ENCODE measurements at places on chromosomes 5 and 9.

GRCh38 chr5:17302604-17303003 is 85.2 kb downstream of the BASP1 start:
- DNase-seq, result no peak

- no peak for DNase-seq
Measured at GRCh38 chr9:123338710-123339665, 17.0 kb upstream of the CRB2 start.

DNA sequence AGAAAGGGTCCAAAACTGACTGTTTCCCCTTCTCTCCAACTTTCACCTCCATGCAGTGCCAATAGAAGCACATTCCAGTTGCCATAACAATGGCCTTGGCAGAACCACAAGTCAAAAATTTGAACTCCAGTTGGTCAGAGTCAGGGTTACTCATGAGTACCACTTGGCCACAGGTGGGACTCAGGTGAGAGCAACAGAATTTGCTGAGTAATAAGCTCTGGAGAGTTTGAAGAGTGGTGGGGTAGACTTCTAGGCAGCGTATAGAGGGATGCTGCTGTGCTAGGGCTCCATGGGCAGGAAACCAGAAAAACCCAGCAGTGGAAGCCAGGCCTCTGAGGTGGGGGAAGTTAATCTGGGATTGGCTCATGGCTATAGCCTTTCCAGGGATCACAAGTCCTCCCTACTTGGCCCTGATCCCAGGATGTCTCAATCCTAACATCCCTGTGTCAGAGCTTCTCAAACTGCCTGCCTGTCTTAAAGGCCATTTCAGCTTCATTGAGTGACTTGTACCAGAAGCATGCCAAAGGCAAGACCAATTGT is 30.2 kb downstream of the SNX18 start:
- no peak for DNase-seq

GRCh38 chr5:116885825-116886224 is 311.2 kb upstream of the SEMA6A start:
- DNase-seq, result no peak

- no peak for DNase-seq
Measured at GRCh38 chr9:104794070-104794469, 30.1 kb downstream of the NIPSNAP3B start.

DNA sequence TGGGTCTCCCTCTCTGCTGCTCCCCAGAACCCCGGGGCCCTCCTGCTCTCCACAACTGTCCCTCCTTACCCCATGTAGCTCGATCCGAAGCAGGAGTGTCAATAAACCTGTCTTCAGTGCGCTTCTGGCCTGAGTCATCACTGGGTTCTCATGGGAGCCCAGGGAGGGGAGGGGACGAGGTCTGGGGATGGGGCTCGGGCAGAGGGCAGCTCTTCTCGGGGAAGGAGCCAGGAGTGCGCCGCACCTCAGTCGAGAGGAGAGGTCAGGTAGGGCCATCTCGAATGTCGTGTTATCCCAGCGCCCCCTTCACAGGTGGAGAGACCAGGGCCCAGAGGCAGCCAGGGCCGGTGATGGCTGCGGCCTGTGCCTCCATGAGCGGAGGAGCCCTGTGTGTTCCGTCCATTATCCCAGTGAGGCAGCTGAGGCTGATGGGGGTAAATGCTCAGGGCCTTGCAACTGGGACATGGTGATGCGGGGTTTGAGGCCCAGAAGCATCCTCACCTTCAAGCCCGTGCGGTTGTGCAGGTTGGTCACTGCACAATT is 52.1 kb downstream of the LRSAM1 start:
- no peak for DNase-seq

DNA sequence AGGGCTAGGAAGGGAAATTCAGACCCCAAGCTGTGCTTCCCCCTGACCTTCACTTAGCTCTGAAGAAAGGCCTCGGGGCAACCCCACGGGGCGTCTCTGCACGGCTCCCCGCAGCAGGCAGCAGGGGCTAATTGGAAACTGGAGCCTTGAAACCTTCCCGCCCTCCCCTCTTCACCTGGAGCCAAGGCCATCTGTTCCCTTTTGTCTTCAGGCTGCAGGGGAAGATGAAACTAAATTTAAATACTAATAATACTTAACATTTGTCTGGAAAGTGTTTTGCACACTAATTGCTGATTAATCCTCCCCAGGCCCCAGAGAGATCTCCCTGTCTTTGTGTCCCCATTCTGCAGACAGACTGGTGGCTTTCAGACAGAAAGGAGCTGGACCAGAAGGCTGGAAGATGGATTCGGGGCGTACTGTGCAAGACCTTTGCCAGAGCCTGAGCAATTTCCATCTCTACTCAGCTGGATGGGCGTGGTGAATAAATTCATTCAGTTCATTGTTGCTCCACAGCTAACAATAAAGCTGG is 34.1 kb upstream of the CPLX2 start:
- DNase-seq, result no peak

- DNase-seq, result no peak
Measured at GRCh38 chr5:117060099-117060498, 485.5 kb upstream of the SEMA6A start.

DNA sequence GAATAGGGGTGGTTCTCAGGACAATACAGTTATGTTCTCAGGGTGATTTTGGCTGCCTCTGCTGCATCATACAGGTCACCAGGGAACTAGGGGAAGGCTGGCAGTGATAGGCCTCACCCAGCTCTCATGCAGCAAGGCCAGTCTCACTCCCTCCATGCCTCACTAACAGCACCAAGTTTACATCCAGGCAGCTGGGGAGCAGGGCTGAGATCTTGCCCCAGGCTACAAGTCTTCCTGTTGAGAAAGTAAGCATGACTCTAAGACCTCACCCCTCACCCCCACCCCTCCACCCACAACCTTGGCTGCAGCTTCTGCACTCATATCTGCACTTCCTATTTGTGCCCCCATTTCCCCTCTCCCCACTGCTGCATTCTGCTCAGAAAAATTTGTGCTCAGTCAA is 481.2 kb downstream of the ACTL7B start:
- no peak for DNase-seq

DNA sequence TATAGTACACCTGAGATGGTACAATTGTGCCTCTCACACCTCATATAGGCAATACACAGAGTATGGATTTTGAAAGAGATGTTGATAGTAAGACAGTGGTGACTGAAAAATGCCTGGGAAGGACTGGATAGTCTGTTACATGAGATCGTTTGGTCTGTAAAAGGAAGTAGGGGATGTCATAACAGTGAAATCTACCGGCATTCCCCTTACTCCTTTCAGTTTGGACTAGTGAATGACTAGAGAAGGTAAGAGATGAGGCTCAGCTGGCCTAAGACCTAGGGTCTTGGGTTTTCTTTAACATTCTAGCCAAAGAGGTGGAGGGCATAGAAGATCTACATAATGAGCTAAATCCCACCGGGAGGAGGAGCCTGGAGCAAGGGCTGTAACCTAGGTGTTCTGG is 8.1 kb downstream of the TAL2 start:
- no peak for DNase-seq

- DNase-seq, result no peak
Measured at GRCh38 chr5:168898247-168898911, 319.2 kb upstream of the PANK3 start.

DNA sequence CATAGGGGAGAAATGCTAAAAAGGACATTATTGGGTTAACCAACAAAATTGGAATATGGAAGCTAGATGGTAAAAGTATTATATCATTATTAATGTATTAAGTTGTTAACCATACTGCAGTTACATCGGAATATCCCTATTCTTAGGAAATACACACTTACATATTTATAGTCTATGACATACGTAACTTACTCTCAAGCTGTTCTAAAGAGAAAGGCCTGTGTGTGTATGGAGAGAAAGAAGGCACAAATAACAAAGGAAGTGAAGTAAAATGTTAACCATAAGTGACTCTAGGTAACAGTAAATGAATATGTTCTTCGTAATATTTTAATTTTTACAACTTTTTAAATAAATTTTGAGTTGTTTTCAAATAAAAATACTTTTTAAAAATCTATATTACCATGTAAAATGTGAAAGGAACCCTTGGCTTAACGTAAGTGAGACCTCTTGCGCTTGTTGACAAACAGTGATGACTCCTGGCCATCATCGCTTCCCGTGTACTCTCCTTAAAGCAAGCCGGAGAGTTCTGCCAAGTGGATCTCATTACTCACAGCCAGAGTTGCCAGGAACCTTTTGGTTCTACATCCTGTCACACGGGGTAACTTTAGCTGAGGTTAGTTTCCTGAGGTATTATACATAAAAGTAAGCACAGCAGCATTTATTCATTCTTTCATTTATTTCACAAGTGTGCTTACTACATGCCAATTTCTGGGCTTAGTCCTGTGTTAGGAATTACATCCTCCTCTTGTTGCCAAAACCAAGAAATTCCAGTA is 165.4 kb downstream of the EPB41L4A start:
- no peak for DNase-seq

DNA sequence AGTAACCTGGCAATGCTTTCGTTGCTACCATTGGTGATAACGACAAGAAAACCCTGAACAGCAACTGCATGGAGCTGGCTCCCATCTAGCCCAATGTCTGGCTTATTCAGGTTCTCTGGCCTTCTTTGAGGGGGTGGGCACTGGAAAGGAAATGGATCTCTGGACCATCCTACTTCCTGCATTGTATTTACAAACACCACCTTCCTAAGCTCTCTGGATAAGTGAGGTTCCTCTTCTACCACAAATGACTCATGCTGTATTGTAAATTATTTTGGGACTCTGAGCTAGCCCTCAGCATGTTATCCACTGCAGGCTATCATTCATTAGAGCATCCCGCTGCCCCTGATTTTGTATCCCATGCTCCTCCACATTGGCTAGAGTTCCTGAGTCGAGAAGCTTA is 136.9 kb upstream of the KLF9 start:
- no peak for DNase-seq

DNA sequence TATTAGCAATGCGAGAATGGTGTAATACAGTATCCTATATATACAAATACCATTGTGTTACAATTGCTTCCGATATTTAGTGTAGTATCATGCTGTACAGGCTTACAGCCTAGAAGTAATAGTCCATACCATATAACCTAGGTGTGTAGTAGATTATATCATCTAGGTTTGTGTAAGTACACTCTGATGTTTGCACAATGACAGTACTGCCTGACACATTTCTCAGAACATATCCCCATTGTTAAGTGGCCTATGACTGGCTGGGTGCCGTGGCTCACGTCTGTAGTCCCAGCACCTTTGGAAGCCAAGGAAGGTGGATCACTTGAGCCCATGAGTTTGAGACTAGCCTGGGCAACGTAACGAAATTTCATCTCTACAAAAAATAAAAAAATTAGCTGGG is 124.6 kb downstream of the PAM start:
- DNase-seq, result no peak

- no peak for DNase-seq
Measured at GRCh38 chr5:133715616-133716015, 103.3 kb upstream of the FSTL4 start.

GRCh38 chr5:105773241-105773640 is 1897.5 kb downstream of the EFNA5 start:
- DNase-seq, result no peak

- DNase-seq, result no peak
Measured at GRCh38 chr9:110121170-110121569, 86.8 kb downstream of the C9orf152 start.

- no peak for DNase-seq
Measured at GRCh38 chr9:13179257-13179656, 100.2 kb downstream of the MPDZ start.

DNA sequence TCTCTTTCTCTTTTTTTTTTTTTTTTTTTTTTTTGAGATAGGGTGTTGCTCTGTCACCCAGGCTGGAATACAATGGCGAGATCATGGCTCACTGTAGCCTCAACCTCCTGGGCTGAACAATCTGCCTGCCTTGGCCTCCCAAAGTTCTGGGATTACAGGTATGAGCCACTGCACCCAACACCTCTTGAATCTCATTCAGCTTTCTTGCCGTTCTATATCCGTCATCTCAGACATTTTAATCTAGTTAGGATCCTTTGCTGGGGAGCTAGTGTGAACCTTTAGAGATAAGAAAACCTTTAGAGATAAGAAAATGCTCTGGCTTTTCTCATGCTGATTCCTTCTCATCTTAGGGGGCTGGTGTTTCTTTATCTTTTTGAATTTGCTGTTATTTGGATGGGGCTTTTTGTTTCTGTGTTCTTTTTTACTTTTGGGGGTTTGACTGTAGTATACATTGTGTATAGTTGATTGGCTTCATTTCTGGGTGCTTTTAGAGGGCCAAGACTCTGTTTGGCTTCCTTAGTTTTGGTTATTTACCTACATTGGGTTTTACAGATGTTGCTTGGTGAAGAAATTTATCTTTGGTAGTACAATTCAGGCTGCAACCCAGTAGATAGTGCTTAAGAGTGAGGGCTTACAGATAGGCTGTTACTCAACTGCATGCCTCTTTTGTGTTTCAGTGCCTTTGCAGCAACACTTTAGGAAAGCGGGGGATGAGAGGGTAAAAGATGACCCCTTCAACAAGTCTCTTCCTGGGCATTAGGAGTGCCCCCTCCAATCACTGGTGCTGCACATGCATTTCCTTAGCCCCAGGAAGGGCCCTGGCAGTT is 41.9 kb upstream of the SLC36A1 start:
- no peak for DNase-seq
